ENCODE measurements at places on chromosomes 4 and X. TPM values are rescaled to one million over a fixed set of nuclear protein-coding genes. Genes with fewer than 3 reads are reported as not detected.

The SORCS2 gene
- 5.4 TPM for total RNA-seq

DNA sequence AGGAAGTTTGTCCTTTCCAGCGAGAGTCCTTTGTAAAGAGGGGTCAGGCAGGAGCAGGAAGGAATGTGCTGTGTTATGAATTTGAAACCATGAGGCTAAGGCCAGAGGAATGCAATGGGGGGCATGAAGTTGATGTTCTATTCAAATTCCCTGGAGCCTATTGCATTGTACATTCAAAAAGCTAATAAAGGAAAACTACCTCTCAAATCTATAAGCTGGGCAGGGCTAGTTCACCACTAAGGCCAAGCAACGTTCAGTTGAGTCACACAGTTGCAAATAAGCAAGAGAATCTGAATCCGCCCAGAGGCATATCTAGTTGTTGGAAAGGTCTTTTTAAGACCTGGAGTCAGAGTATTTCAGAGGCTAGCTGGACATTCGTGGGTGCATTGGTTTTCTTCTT lies 148.3 kb downstream of the DCTD start:
- H3K4me3 ChIP-seq, result no peak overlapping the region
- DNase-seq, result no peak
- H3K36me3 ChIP-seq, result no peaks in the 10 kb centered on the region
- no peak overlapping the region for H3K27ac ChIP-seq
- no peaks in the 10 kb centered on the region for H3K27me3 ChIP-seq

The NFKB1 gene
- total RNA-seq, result 38.5 TPM

The SFRP2 gene
- 49.8 TPM for total RNA-seq
